ENCODE measurements at places on chromosomes 5 and 9. TPM values are rescaled to one million over a fixed set of nuclear protein-coding genes. Genes with fewer than 3 reads are reported as not detected.

Gene ENTPD8
- total RNA-seq, result not detected

Gene ANKRD55
- 2.6 TPM for total RNA-seq

Gene PCA3
- total RNA-seq, result not detected

Gene RIMOC1
- 25.0 TPM for total RNA-seq

Gene REEP2
- 6.1 TPM for total RNA-seq

Gene GRM6
- not detected for total RNA-seq

Gene PPP6C
- 47.4 TPM for total RNA-seq

Gene ZDHHC12
- total RNA-seq, result 68.7 TPM

Gene GABBR2
- not detected for total RNA-seq

Gene PSD2
- not detected for total RNA-seq

Gene SPINK6
- not detected for total RNA-seq

Gene ANXA6
- 443 TPM for total RNA-seq

Gene ZNF189
- 10.6 TPM for total RNA-seq

Gene TLE1
- total RNA-seq, result 0.17 TPM

Gene SLC12A2
- 9.9 TPM for total RNA-seq

Gene CATSPER3
- total RNA-seq, result 0.53 TPM

Gene PRR16
- not detected for total RNA-seq

Gene NR5A1
- not detected for total RNA-seq

Gene STK32A
- not detected for total RNA-seq

Gene FOXD4L3
- total RNA-seq, result not detected

Gene SPINK7
- total RNA-seq, result not detected

Gene MACIR
- 6.6 TPM for total RNA-seq

Gene GPR150
- total RNA-seq, result 0.82 TPM

Gene FRRS1L
- not detected for total RNA-seq

Gene CAMK4
- 36.5 TPM for total RNA-seq

Gene HAVCR2
- 23.2 TPM for total RNA-seq

Gene C9orf50
- not detected for total RNA-seq

Gene PCDHAC1
- total RNA-seq, result not detected

Gene FGD3
- 47.7 TPM for total RNA-seq

Gene PCDHGB7
- not detected for total RNA-seq

Gene RAI14
- total RNA-seq, result 5.4 TPM

Gene TTC16
- total RNA-seq, result 0.61 TPM

Gene IL13
- 13.0 TPM for total RNA-seq

Gene MARVELD2
- total RNA-seq, result 0.31 TPM

Gene KLHL9
- total RNA-seq, result 16.0 TPM

Gene RMI1
- 20.3 TPM for total RNA-seq

Gene RLN2
- 4.6 TPM for total RNA-seq

Measured in activated CD4-positive, alpha-beta memory T cell treated with anti-CD3 and anti-CD28 coated beads for 36 hours (primary cell).